ENCODE measurements at places on chromosomes 3 and 15.

DNA sequence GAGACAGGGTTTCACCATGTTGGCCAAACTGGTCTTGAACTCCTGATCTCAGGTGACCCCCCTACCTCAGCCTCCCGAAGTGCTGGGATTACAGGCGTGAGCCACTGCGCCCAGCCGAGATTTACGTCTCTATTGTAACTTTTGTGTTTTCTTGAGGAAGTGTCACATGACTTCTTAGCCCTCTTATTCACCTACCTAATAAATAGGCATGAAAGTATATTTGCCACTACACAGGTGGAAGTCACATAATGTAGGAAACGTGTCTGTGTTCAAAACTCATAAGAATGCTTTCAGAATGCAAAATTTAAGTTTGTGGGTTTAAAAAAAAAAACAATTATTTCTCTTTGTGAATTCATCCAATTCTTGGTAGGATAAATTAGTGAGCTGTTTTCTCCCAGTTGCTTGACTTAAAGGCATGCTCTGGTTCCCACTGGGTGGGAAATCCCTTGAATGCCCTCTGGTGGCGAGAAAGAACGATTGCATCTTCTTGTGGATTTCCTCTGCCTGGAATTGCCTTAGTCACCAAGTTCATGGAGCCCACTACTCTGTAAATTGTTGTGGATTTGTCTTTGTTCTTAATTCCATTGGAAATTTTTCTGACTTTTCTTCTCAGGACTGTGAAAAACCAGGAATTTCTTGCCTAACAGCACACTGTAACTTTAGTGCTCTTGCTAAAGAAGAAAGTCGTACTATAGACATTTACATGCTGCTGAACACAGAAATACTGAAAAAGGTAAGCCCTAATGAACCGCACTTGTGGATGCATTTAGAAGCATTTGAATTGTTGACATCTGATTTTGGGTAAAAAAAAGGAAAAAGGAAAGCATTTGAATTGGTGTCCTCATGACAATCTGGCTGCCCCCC lies 82.2 kb upstream of the CTDSPL start:
- no peak for DNase-seq

DNA sequence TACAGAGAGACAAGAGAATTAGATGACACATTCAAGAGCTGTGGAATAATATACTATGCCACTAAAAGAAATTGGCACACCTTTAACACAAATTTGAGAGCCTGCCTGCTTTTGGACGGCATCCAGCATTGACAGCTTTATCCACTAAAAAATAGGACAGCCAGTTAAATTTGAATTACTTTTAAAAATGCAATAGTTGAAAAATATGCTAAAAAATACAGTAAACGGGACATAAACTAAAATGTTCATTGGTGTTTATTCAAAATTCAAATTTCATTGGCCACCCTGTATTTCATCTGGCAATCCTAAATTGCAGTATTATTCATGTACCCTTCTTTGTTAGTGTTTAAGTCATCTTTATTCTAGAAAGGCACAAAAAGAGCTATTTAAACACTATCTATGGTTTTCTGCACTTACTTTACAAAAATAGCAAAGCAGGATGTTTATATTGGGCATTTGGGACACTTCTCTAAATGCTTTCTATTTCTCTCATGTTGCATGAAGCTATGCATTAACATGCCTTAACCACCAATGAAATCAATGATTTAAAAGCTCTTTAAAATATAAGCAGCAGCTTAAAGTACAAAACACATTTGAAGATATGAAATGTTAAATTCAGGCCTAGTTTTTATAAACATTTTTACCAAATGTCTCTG lies 160.1 kb downstream of the NEK10 start:
- no peak for DNase-seq

DNA sequence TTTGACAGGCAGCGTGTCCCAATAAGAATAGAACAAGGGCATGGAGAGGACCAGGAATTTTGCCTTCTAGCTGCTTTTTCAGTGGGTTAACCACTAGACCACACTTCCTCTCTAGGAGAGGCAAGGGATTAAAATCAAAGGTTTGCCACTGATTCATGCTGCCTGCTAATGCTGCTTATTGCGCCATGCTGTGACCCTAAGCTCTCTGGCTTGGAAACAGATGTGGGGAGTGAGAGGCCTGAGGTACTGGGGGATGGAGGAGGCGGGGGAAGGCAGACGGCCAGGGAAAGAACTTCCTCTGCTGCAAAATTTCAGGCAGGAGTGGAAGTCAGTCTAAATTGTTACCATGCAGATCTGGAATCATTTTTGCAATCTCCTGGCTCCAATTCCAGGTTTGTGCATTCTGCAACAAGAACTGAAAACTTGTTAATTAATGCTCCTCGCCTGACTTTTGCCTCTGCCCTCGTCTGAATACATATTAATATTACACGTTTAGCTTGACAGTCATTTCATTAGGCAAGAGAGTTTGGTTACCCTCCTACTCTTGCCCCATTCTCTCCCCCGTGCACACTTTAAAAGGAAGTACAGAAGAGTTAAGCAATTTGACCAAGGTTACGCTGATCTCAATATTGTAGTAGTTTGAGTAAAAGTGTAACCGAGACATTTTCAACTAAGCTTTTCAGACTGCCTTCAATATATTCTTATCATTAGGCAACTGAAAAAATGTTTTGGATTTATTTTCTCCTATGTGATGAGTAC lies 121.7 kb upstream of the SPRED1 start:
- no peak for DNase-seq

GRCh38 chr15:85389772-85390171 lies 9.4 kb downstream of the AKAP13 start:
- no peak for DNase-seq

Data from stimulated activated CD8-positive, alpha-beta memory T cell treated with anti-CD3 and anti-CD28 coated beads, Interleukin-4, amount 100 ng/mL, for 1 hour (primary cell).